Activated T-helper 1 cell treated with anti-CD3 and anti-CD28 coated beads, Interleukin-12 subunit alpha, Interleukin-12 subunit beta, Interleukin-2, Interleukin-4 antibody, amounts not matched to agents 30 ng/mL and 10 ng/mL and 1 ng/mL, durations not matched to agents 14 hours and 24 hours and 36 hours (primary cell): ENCODE measurements at places on chromosomes 13 and 19. TPM values are rescaled to one million over a fixed set of nuclear protein-coding genes. Genes with fewer than 3 reads are reported as not detected.

MCEMP1 gene
- total RNA-seq = not detected in 2 replicates

ZNF296 gene
- 4.3 and 4.7 TPM in 2 replicates for total RNA-seq

LMO7 gene
- 2.9 and 3.2 TPM in 2 replicates for total RNA-seq

DNA sequence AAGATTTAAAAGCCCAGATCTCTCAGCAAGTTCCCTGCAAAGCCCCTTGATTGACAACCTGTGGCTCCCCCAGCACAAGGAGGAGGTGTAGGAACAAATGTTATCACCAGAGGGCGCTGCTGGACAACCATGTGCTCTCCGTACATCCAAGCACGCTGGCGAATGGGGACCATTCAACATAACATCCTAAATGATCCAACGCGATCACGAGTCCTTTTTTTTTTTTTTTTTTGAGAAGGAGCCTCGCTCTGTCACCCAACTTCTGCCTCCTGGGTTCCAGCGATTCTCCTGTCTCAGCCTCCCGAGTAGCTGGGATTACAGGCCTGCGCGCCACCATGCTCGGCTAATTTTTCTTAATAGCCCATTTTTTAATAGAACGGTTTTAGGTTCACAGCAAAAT is 52.0 kb downstream of the NWD1 start:
- peak; percentile 54 for DNase-seq
